ENCODE measurements at places on chromosomes 2 and 18.

- no peak for DNase-seq
Measured at GRCh38 chr2:98381494-98381893, 35.2 kb downstream of the CNGA3 start.

GRCh38 chr2:182496596-182496995, 69.8 kb upstream of the PDE1A start:
- DNase-seq = no peak

DNA sequence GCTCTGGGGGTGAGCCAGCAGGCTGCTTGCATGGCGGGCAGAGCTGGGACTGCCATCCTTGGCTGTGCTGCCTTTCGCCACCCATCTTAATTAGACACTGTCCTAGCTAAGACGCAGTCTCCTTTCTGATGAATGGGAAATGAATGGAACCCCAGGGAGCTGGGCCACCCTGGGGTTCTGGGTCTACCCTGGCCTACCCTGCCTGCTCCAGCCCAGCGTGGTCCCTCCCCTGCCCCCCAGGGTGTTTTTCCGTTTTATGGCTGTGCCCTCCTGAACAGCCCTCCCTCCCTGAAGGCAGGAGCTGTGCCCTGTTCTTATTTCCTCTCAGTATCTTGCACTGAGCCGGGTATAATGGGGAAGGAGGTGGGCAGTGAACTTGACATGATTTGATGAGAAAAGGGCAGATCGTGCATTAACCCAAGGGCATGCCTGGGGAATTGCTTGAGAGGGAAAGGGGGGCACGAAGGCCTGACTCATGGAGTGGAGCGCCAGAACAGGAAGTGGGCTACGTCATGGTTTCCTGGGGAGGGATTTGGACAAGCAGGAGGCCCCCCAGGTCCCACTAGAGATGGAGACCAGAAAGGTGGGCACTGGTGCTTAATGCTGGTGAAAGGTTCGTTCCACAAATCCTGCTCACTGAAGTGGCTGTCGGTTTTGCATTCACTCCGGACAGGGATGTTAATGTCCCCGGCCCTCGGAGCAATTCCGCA, 165.0 kb downstream of the KLHL29 start:
- DNase-seq = peak; percentile 62

DNA sequence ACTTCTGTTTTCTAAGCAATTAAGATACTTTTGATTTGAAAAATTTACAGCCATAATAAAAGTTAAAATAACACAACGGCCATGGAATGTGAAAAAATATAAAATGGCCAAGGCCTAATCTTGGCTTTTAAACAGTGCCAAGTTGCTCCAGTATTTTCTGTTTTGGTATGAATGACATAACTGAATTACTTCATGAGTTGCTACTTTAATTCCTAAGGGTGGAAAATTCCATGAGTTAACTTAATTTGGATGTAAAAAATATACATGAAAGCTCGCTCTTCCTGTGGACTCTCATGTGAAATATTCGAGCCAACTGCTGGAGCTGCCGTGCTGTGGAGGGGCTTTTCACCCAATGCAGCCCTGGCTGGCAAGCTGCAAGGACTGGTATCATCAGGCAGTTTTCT, 286.0 kb upstream of the CCDC68 start:
- DNase-seq = peak; percentile 70

- no peak for DNase-seq
Measured at GRCh38 chr2:240745456-240745855, 53.8 kb downstream of the AQP12A start.

GRCh38 chr2:10845640-10846039, 33.1 kb upstream of the PDIA6 start:
- DNase-seq = no peak
